T-helper 2 cell treated with Interferon-gamma antibody and Interleukin-4, amounts not matched to agents 5 μg/mL and 100 μg/mL, for 36 hours (primary cell): ENCODE measurements at places on chromosomes 2 and 18.

DNA sequence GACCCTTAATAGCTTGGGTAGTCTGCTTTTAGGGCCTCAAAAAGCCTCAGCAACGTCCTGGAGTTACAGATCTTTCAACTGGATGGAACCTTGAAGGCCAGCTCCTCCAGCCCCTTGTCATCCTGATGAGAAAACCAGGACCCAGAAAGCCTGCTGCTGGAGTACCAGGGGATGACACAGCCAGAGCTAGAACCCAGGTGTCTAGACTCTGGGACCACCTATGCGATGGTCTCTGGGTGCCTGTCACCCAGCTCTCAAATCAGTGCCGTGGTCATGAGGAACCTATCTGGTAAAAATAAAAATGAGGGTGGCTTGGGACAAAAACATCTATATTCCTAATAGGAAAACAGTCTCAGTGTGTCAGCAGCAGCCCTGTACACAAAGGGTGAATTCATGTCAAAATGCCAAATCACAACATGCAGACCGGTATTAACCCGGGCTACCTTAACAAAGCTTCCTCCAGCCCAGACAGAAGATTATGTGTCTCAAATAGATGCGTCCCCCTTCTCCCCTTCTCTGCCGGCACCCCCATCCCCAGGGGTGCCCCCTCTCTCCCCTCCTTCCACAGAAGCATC, 28.5 kb downstream of the SMAD7 start:
- no peak for DNase-seq

GRCh38 chr2:129888896-129889295, 90.6 kb upstream of the RAB6C start:
- no peak for DNase-seq

DNA sequence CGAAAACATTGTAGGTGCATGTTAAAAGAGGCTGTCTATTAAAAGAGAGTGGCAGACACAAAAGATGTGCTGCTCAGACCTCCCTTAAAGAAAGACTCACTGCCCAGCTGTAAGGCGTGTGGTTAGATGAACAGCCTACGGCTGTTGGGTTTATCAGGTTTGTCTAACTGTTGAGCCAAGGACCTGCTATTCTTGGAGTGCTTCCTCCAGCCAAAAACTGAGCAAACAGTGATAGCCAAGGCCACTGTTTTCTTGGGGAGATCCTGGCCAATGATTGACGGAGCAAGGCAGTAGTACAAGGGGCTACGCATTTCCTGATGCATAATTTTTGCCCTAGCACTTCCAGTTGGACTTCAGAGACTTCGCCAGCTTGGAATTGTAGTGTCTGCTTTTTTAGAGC, 1.4 kb upstream of the RAB3GAP1 start:
- no peak for DNase-seq

- no peak for DNase-seq
Observed at GRCh38 chr2:16717477-16717876, 51.8 kb upstream of the CYRIA start.

DNA sequence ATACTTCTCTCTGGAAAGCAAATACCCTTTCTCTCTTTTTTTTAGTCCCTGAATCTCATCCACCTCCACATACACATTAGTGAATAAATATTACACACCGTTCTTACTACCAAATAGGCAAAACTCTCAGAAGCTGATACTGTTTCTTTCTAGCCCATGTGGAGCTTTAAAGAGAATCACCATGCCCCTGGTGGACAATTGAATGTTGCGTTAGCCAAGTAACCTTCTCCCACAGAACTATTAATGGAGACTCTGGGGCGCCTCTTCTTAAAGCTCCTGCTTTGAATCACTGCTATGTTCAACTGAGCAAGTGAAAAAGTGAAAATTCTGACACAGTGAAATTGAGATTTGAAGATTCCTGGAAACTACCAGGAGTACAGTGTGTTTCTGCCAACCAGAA, 522.8 kb upstream of the CDH7 start:
- DNase-seq, result no peak

DNA sequence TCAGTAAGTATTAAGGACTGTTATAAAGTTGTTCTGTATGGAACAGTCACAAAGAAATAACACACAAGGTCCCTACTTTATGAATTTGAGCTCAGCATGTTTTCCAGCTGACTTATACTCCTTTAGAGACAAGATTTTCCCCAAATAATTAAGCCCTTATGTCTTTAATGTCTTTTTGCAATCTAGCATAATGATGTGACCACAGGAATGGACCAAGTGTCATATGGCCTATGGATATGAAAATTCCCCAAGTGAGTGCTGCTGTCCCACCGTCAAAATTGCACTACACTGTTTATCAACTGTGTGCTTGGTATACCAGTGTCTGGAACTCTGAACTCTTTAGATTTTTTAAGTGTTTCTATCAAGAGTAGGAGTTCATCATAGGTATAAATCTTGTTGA, 369.6 kb downstream of the PID1 start:
- DNase-seq, result no peak

DNA sequence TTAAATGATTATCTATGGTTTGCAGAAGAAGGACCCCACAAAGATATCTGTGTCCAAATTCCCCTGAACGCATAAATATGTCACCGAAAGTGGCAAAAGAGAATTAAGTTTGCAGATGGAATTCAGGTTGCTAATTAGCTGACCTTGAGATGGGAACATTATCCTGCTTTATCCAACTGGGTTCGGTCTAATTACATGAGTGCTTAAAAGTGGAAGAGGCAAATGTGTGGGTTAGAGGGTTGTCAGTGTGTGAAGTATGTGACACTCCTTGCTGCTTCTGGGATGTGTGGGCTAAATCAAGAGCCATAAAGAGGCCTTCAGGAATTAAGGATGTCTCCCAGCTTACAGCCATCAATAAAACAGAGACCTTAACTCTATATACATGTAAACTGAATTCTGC, 53.5 kb downstream of the CDH19 start:
- DNase-seq, result no peak

GRCh38 chr18:9216459-9216858, 79.9 kb downstream of the ANKRD12 start:
- DNase-seq, result no peak

DNA sequence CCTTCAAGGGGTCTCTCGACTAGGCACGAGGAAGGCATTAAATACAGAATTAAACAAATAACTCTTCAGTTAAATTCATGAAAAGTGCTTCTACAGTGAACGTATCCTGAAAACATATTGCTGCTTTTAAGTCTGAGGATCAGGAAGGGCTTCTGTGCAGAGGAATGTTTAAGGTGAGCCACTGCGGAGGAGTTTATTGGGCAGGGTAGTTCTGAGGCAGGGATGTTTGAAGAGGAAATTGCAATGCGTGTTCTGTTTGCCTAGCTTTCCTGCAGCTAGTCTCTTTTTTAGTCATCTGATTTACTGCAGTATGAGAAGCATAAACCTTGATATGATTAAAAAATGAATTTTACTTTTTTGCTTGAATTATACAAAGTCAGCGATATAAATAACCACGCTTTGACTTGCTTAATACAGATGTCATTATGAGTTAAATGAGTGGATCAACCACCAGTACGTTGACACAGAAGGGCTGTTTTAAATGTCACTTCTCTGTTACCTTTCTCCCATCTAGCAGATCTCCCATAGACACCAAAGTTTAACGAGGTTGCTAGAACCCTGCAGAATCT, 98.7 kb downstream of the CTNNA2 start:
- no peak for DNase-seq

DNA sequence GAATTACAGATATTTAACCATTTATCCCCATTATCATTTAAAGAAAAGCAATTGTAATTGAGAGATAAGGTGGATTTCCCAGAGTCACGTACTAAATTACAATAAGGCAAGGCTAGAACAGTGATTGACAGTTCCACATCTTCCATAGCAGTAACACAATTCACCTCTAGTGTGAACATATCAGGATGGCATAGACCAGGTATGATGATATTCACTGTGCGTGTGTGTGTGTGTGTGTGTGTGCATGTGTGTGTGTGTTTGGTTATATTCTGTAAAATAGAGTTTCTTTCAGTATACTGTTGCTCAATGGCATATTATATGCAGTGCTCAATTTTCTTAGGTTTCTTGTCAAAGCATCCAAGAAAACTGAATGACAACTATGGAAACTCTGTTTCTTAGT, 1.7 kb downstream of the SCN2A start:
- no peak for DNase-seq

DNA sequence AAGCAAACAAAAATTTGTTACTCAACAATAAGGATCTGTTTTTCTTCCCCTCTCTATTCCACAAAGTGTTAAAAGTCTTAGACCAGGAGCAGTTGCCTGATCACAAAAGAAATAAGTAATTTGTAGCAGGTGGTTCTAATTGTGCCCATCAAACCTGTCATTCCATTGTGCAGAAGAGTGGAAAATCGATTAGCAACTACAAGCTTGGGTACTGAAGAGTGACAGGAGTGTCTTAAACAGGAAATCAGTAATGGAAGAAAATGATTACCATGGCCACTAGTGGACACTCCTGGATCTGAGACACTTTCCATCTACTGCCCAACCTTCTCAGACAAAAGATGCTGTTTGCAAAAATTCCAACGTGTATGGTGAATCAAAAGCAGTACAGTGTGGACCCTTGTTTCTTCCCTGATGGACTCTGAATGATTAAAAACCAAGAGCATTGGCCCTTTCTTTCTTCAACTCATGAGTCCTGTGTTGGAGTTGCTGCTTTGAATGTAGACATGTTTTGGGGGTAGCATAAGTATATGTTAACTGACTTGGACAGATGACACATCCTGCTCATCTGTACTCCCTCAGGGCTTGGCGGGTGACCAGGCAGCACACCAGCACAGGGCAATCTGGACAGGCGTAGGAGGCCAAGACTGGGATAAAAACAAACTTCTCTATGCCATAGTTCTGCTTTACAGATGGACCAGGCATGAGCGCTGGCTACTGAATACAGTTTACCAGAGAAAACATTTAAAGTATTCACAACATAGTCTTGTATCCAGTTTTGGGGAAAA, 51.9 kb downstream of the PLA2R1 start:
- DNase-seq, result no peak

- DNase-seq, result no peak
Observed at GRCh38 chr2:215981115-215981514, 32.2 kb downstream of the MREG start.

- DNase-seq, result no peak
Observed at GRCh38 chr2:54964816-54965215, 85.4 kb downstream of the RTN4 start.

DNA sequence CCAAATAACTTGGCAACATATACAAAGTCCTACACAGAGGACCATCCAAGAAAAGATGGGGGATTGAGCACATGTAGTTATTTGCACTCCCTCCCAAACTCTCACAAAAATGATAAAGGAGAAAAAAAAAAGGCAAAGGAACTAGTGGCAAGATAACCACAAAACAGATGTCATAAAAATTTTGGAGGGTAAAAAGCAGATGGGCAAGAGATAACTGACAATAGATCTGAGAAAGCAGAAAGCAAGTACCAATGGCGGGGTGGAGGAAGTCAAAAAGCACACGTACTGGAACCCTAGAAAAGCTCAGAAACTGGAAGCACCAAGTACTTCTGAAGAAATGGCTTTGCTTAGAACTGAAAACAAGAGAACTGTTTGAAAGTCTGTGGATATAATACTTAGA, 82.0 kb downstream of the WDPCP start:
- DNase-seq, result no peak

DNA sequence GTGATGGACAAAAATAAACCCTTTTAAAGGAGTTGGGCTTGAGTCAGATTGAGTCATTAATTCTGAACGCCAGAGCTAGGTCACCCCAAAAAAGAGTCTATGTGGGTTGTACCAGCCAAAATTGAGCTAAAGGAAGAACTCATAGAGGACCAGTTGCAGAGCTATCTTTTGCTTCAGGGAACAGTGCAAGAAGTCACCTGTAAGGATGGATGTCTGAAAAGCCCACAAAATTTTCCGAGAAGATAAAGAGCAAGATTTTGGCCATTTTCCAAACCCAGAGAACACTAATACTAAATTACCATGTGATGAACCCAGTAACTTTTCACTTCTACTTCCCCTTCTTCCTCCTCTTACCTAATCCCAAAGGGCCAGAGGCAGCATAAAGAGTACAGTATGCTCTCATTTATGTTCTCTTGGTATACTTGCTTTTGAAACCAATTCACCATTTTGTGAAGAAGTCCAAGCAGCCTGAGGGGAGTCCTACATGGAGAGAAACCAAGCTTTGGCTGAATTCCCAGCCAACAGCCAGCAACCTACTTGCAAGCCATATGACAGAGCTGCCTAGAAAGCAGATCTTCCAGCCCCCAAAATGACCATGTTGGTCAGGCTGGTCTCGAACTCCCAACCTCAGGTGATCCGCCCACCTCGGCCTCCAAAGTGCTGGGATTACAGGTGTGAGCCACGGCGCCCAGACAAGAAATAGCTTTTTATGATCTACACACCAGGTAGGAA, 551.7 kb downstream of the SATB2 start:
- DNase-seq, result no peak

GRCh38 chr18:8406186-8406867, 202.9 kb upstream of the RAB12 start:
- no peak for DNase-seq

- DNase-seq, result no peak
Observed at GRCh38 chr18:23719634-23720201, 30.5 kb downstream of the LAMA3 start.

DNA sequence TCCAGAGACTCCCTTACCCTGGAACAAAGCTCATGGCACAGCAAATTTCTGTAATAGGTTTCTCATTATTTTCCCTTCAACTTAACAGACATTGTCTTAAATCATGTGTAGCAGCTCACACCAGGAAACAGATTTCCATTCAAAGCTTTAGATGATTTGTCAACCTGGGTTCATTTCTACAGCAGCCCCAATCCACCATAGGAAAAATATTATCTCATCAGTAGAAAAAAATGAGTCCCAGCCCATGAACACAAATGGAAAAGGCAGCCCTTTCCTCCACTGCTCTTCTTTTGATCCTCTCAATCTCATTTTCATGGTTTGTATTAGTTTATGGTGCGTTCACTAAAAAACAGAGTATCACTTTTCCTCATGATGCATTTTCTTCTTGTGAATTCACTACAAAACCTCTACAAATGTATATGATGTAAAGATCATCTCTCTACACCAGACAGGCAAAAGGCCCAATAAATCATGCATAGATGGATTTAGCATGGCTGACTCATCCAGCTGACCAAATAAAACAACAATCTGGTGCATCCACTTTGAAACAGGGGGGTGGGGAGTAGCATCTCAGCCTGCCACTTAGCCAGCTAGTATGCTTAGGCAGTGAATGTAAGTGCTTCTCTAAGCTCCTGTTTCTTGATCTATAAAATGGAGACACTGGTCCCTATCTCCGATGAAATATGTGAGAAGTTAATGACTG, 78.6 kb downstream of the SATB2 start:
- no peak for DNase-seq

DNA sequence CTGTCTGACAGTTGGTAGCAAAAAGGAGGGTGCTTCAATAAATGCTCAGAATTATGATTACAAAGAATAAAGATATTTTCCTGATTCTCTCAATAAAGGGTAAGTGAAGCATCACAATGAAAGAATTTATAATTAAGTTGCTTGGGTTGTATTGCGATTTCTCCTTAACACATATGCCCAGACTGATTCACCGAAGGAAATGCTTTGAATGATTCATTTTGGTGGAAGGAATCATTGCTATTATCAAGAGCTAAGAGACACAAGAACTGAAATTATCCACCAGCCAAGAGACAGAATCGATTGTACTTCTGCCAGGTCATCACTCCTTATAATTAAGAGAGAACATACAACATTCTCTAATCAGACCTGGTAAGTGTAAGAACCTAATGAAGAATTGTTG, 301.4 kb downstream of the NR4A2 start:
- no peak for DNase-seq

GRCh38 chr2:70471129-70471528, 82.5 kb downstream of the TGFA start:
- DNase-seq, result no peak

- DNase-seq, result no peak
Observed at GRCh38 chr2:118169359-118170005, 81.2 kb downstream of the INSIG2 start.
